Activated CD4-positive, alpha-beta T cell treated with anti-CD3 and anti-CD28 coated beads, Interleukin-2, amount 10 ng/mL, durations not matched to agents 24 days and 14 days (primary cell): ENCODE measurements at places on chromosomes 13 and 19. TPM values are rescaled to one million over a fixed set of nuclear protein-coding genes. Genes with fewer than 3 reads are reported as not detected.

DNA sequence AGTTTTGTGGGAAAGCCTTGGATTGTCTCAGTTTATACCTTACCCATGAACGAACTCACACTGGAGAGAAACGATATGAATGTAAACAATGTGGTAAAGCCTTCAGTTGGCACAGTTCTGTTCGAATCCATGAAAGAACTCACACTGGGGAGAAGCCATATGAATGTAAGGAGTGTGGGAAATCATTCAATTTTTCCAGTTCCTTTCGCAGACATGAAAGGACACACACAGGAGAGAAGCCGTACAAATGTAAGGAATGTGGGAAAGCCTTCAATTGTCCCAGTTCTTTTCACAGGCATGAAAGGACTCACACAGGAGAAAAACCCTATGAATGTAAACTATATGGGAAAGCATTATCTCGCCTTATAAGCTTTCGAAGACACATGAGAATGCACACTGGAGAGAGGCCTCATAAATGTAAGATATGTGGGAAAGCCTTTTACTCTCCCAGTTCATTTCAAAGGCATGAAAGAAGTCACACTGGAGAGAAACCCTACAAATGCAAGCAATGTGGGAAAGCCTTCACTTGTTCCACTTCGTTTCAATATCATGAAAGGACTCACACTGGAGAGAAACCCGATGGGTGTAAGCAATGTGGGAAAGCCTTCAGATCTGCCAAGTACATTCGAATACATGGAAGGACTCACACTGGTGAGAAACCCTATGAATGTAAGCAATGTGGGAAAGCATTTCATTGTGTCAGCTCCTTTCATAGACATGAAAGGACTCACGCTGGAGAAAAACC lies 7.5 kb upstream of the ZNF440 start:
- peaks cover 13% of the 10 kb centered on the region for H3K36me3 ChIP-seq
- H3K4me3 ChIP-seq = no peak overlapping the region
- DNase-seq = no peak
- H3K27ac ChIP-seq = no peak overlapping the region

- H3K4me3 ChIP-seq = no peak overlapping the region
- peaks cover 11% of the 10 kb centered on the region for H3K4me1 ChIP-seq
- no peak for DNase-seq
- H3K36me3 ChIP-seq = peaks cover 29% of the 10 kb centered on the region
- no peaks in the 10 kb centered on the region for H3K27me3 ChIP-seq
These were observed 4.7 kb downstream of the HNRNPA1L2 start for GRCh38 chr13:52646967-52647366.

- peaks cover 4% of the 10 kb centered on the region for H3K27me3 ChIP-seq
- DNase-seq = no peak
- H3K4me1 ChIP-seq = no peaks in the 10 kb centered on the region
- no peaks in the 10 kb centered on the region for H3K36me3 ChIP-seq
- H3K27ac ChIP-seq = no peak overlapping the region
- no peak overlapping the region for H3K4me3 ChIP-seq
These were observed 6.6 kb upstream of the TPTE2 start for GRCh38 chr13:19567820-19568534.

- peaks cover 2% of the 10 kb centered on the region for H3K36me3 ChIP-seq
- H3K27me3 ChIP-seq = peaks cover 24% of the 10 kb centered on the region
- peak within 1 kb of the TSS; percentile 36 for H3K27ac ChIP-seq
- DNase-seq = no peak
- peaks cover 12% of the 10 kb centered on the region for H3K4me1 ChIP-seq
- H3K4me3 ChIP-seq = peak within 1 kb of the TSS; percentile 80
These were observed at the start of gene SYDE1 for GRCh38 chr19:15107061-15108010. TSS of gene SYDE1 (plus strand) at chr19:15107401. CDS start at chr19:15107434, 33 bp downstream.

TLE6 gene
- 1.1 and 1.3 TPM in 2 replicates for total RNA-seq
